ENCODE measurements at places on chromosomes 5 and 9. TPM values are rescaled to one million over a fixed set of nuclear protein-coding genes. Genes with fewer than 3 reads are reported as not detected.

DNA sequence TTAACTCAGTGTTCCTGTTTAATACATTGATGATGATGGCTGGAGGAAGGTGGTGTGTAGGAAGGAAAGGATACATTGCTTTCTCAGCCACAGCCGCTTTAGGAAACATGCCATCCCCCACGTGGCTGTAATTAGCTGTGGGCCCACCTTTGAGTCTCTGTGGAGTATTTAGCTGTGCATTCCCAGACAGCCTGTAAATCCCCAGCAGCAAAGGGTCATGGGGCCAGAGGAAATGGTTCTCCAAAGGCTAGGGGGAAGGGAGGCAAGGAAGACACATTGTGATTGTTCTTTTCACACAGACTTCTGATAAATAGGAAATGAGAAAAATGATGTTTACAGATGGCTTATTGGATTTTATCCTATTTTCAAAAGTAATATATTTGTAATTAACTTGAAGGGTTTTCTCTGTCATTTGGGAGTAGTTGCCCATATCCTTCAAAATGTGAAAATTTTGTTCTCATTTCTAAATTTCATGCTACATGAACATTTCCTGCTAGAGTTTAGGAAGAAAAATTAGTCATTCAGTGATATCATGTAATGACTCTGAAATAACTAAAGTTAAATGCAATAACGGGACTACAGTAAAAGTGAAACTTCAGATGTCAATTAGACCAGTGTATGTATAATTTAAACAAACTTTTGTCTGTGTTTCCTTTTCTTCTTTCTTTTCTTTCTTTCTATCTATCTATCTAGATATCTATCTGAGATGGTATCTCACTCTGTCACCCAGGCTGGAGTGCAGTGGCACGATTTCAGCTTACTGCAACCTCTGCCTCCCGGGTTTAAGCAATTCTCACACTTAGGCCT lies 24.3 kb upstream of the F2R start:
- DNase-seq: no peak

The PRDM9 gene
- polyA plus RNA-seq: not detected

The PRXL2C gene
- 6.1 TPM for polyA plus RNA-seq

The PLGRKT gene
- 34.6 TPM for polyA plus RNA-seq

The GABRB2 gene
- 2.0 TPM for polyA plus RNA-seq

GRCh38 chr5:154278186-154278585 lies 87.7 kb downstream of the GALNT10 start:
- no peak for DNase-seq

The AMBP gene
- polyA plus RNA-seq: 1.7 TPM

DNA sequence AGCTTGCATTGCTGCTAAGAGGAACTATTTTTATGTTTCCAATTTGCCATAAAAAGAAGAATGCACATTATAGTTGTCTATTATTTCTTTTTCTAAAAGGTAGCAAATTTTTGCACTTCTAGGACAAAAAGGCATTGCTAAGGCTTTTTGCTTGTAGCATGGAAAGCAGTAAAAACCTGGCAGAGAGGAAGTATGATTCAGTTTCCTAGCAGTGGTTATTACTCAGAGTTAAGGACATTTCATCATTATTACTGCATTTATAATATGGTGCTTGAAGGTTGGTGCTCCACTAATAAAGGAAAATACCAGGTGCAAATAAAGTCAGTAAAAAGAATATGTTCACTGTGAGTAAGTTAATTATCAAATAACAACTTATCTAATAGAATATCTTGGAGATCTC lies 179.8 kb upstream of the PLPPR1 start:
- no peak for DNase-seq

The APBA1 gene
- polyA plus RNA-seq: 13.8 TPM

- DNase-seq: no peak
These were observed 108.6 kb upstream of the SH3GL2 start for GRCh38 chr9:17470036-17470813.

DNA sequence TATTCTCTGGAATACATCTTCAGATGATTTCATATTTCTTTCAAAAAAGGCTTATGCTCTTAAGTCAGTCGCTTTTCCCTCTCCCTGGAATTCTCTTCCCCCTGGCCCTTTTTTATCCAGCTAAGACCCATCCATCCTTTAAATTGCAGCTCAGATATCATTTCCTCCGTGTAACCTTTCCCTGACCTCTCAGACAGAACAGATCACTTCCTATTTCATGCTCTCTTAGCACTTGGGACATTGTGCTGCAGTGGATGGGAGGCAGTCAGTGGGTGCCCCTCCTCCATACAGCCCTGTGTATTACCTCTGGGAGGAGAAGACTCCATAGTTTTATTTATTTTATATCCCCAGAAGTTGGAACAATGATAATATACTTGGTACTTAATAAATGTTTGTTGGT lies 423.4 kb downstream of the ISL1 start:
- no peak for DNase-seq

GRCh38 chr9:93228453-93228852 lies 44.5 kb downstream of the WNK2 start:
- no peak for DNase-seq

- no peak for DNase-seq
These were observed 188.4 kb downstream of the WDR70 start for GRCh38 chr5:37567566-37567965.

- DNase-seq: no peak
These were observed 14.8 kb upstream of the SLC6A19 start for GRCh38 chr5:1186351-1187233.

The CDKN2A gene
- polyA plus RNA-seq: not detected

DNA sequence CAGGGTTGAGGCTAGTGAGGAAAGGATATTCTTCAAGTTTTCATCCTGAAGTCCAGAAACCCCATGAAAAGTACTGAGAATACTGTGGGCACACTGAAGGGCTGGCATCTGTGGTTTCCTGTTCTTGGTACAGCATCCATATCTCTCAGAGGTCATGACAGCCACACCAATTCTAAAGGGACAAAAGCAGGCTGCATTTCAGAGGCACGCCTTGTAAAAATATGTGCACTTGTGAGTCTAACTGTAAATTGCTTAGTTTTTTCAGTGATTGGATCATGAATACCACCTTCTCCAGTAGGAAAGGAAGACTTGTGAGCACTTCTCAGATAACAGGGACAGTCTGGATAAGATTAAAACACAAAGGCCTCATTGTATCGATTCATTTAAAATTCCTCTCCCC lies 230.9 kb downstream of the NTRK2 start:
- no peak for DNase-seq

The GPRIN1 gene
- polyA plus RNA-seq: 1.7 TPM

The SLC46A2 gene
- 0.08 TPM for polyA plus RNA-seq

- DNase-seq: no peak
These were observed 5.8 kb downstream of the ABITRAM start for GRCh38 chr9:108939975-108940374.

The REXO4 gene
- polyA plus RNA-seq: 26.9 TPM

DNA sequence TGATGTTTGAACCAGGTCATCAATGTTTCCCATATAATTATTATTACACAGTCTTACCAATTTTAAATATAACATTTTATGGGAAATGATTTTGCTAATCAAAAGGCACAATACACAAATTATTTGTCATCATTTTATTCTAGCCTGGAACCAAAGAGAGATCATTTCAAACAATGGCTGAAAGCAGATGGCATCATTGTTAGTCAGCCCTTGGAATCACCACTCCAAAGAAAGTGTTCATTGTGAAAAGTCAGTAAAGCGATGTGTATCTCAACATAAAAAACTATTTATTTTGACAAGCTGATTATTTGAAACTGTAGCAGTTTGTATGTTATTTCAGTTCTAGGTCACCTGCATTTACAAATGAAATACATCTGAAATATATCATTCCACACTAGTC lies 1068.7 kb downstream of the CDH12 start:
- no peak for DNase-seq

DNA sequence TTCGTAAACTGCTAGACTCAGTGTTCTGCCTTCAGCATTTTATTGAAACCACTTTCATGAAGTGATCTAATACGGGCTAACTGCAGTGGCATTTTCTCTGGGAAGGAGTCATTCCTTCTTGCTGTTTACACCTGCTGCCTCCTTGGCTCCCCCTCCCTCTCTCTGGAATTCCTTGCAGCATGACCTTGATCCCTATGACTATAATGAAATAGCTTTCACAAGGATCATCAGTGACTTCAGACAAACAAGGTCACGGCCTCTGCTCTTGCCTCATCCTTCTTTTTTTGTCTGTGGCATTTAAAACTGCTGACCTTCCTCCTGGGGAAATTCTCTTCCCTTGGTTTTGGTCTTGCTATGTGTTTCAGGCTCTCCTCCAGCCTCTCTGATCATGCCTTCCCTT lies 90.2 kb downstream of the ZNF462 start:
- DNase-seq: no peak

DNA sequence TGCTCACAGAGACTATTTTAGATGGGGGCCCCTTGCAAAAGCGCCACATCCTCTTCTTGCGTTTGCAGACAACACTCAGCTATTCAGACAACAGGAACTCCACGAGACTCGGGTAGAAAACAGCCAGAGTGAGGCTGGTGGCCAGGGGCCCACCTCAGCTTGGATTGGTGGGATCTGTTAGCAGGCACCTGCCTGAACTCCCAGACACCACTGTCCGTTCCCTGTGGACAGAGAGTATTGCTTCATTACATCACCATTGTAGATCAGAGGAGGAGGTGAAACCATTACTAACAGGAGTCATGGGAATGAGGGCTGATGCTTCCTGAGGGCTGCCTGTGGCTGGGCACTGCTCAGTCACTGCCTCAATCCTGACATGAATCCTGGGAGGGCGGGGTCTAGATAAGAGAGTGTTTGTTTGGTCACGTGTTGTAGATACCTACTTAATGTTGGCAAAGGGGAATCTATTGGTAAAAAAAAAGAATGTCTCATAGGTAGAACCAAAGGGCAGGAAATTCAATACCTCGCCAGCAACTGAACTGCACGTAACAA lies 4.4 kb upstream of the RAPGEF1 start:
- no peak for DNase-seq

The SPOCK1 gene
- 9.8 TPM for polyA plus RNA-seq

DNA sequence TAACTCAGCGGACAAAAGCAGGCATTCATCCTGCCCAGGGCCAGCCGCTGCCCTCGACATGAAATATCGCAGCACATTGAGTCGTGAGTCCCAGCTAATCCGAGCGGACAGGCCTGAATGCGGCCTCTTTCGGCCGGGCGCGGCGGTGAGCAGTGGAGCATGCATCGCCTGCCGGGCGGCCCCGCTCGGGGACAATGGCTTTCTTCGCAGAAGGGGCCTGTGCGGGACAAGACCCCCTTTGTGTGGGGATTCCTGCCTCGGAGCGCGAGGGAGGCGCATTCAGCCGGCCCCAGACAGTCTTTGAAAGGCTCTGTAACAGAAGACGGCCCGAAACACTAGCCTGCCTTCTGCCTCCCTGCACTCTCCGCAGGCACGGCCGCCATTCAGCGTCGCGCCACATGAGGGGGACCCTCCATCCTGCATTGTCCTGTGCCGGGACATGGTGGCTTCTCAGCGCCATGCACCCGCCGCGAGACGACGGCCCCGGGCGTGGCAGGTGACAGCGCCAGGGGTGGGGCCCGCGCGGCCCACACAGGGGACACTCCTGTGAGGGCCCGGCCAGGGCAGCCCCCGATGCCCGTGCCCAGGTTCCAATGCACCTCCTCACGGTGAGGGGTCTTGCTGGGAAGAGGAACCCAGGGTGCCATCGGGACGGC lies 52.0 kb downstream of the EXD3 start:
- no peak for DNase-seq

- no peak for DNase-seq
These were observed 2.0 kb upstream of the UAP1L1 start for GRCh38 chr9:137075275-137075775.

The SREK1IP1 gene
- polyA plus RNA-seq: 24.3 TPM

DNA sequence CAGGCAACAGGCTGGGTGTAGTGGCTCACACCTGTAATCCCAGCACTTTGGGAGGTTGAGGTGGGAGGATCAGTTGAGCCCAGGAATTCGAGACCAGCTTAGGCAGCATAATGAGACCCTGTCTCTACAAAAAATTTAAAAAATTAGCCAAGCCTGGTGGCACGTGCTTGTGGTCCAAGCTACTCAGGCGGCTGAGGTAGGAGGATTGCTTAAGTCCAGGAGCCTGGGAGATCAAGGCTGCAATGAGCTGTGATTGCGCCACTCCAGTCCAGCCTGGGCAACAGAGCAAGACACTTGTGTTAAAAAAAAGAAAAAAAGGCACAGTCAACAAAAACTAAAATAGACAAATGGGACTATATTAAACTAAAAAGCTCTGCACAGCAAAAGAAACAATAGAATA lies 29.3 kb downstream of the ATP6V0E1 start:
- DNase-seq: no peak

The CCDC152 gene
- polyA plus RNA-seq: 15.4 TPM

DNA sequence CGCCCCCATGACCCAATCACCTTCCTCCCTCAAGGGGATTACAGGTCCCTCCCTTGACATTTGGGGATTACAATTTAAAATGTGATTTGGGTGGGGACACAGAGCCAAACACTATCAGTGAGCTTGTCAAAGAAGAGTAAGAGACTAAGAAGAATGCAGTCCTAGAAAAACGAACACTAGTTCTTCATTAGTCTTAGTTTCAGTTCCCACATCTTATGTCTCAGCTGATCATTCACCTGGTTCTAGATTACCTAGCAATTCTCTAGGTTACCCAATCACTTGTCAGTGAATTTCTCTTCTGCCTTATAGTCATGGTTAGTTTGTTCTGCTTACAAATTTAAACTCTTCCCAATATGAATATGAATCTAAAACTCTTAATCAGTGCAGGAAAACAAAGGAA lies 251.5 kb downstream of the COX7C start:
- no peak for DNase-seq

DNA sequence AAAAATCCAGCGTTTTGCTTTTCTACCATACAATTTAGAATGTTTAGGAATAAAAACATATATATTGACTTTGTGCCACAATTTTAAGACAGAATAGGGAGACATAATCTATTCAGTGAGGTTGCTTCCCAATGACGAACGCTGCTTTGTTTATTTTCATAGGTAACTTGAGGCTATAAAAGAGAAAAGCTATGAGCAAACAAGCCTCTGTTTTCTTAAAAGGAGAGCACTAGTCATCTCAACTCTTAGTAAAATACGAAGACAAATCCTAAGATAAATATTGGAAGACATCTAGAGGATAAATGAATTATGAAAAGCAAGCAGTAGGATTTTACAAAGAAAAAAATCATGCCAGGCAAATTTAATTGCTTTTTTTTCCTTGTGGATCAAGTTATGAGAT lies 363.6 kb downstream of the ANXA1 start:
- DNase-seq: no peak

- DNase-seq: no peak
These were observed 2059.1 kb upstream of the CDH6 start for GRCh38 chr5:29134418-29134817.

GRCh38 chr9:68637020-68637419 lies 68.0 kb upstream of the PIP5K1B start:
- no peak for DNase-seq

DNA sequence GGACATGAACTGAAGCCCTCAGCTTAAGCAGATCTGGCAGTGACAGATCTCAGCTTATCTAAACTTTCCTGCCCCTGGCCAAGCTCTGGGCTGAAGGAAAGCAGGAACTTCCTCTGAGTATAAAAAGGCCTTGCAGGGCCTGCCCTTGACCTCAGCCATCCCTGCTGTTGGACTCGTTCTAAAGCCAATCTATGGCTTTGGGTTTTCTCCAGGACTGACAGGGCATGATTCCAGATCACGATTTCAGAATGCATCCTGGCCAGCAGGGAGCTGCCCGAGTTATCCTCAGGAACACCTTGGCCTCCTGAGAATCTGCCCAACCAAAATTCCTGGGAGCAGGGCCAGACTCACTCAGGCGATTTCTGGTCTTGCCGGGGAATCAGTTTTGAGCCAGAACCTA lies 502.7 kb downstream of the TLE4 start:
- DNase-seq: no peak

- DNase-seq: no peak
These were observed 456.0 kb downstream of the RAB3C start for GRCh38 chr5:59038798-59039295.
